NCI-H1105 treated with DMSO at 0.1 percent for 48 hours (cell line): ENCODE measurements at places on chromosomes 4 and X.

- DNase-seq, result no peak
Observed at GRCh38 chr4:174058846-174059245, 224.6 kb downstream of the FBXO8 start.

DNA sequence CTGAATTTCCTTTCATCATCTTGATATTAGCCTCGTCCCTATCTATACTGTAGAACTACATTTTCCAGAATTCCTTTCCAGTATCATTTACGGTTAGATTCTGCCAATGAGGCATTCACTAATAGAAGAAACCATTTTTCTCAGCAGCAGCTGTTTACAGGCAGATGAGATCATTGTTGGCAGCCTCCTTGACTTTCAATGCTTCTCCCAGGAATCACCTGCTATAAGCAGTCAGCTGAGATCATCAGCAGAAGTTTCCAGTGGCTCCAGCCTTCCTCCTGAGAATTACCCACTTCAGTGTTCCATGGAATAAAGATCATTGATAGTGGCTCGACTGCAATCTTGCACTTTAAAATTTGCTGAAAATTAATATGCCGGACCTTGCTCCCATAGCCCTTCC lies 157.3 kb upstream of the TET2 start:
- DNase-seq, result peak; percentile 66

- DNase-seq, result no peak
Observed at GRCh38 chr4:156686120-156686519, 285.5 kb downstream of the PDGFC start.

- no peak for DNase-seq
Observed at GRCh38 chr4:98603683-98604521, 54.5 kb downstream of the TSPAN5 start.

DNA sequence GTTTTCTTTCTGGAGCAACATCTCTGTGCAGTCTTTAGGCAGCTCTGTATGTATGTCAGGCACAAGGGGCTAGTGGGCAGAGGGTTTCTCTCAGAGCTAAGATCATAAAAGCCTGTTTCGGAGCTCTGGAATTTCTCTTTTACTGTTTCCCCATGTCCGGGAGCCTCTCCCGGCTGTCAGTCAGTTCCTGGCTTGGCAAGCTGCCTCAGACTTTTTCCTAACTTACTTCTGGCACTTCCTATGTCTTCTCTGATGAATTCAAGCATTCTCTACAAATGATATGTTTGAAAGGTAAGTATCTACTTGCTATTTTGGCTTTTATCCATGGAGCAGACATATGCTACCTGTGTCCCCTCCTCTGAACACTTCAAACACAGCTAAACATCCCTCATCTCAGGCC lies 129.3 kb upstream of the PGRMC2 start:
- no peak for DNase-seq

DNA sequence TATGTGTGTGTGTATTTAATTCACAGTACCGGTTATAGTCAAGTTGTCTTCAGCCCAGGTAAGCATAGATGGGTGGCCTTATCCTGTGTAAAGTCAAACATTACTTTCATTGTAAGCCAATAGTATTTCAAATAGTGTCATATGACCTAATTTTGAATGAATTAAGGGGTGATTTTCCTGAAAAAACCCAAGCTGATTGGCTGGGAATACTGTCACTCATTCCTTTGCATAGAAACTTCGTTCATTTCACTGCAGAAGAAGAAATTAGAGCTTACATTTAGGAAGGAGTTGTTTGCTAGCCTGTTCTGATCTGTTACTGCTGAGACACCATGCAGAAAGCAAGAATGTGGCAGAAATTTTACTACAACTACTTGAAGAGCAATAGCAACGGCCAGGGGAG lies 45.4 kb downstream of the SMARCAD1 start:
- no peak for DNase-seq

DNA sequence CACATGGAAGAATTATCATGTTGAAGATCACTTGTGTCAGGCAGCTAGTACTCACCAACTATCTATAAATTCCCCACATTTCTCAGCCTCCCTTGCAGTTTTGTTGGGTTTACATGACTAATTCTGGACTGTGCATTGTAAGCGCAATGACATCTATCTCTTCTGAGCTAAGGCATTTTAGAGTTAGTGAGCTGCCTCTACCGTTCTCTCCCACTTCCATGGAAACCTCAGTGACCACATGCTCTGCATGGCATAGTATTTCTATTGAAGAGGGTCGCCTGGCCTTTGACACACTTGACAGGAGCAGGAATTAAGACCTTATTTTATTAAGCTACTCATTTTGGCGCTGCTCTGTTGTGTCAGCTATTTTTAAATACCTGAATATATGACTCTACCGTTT lies 67.5 kb upstream of the NPY2R start:
- no peak for DNase-seq

- DNase-seq, result no peak
Observed at GRCh38 chr4:143599827-143600226, 86.3 kb downstream of the SMARCA5 start.

GRCh38 chr4:7073526-7074390 lies 5.9 kb upstream of the GRPEL1 start:
- peak; percentile 25 for DNase-seq

GRCh38 chr4:117324851-117325491 lies 239.6 kb upstream of the TRAM1L1 start:
- DNase-seq, result no peak

DNA sequence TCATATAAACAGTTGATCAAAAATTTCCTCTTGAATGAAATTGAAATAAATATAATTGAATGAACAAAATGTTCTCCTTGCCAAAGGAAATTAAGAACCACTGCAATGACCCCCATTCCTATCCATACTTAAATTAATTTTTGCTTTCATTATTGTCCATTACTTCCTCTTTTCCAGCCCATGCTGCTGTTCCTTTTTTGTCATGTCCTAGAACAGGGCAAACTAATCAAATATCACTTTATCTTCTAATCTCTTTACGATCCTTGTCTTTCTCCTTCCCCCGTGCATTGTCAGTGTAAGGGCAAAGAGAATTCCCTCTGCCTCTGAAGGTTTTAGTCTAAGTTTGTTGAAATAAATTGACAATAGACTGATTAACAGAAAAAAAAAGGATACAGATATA lies 203.0 kb downstream of the CENPC start:
- no peak for DNase-seq

GRCh38 chr4:184358521-184359232 lies 115.7 kb downstream of the IRF2 start:
- no peak for DNase-seq

DNA sequence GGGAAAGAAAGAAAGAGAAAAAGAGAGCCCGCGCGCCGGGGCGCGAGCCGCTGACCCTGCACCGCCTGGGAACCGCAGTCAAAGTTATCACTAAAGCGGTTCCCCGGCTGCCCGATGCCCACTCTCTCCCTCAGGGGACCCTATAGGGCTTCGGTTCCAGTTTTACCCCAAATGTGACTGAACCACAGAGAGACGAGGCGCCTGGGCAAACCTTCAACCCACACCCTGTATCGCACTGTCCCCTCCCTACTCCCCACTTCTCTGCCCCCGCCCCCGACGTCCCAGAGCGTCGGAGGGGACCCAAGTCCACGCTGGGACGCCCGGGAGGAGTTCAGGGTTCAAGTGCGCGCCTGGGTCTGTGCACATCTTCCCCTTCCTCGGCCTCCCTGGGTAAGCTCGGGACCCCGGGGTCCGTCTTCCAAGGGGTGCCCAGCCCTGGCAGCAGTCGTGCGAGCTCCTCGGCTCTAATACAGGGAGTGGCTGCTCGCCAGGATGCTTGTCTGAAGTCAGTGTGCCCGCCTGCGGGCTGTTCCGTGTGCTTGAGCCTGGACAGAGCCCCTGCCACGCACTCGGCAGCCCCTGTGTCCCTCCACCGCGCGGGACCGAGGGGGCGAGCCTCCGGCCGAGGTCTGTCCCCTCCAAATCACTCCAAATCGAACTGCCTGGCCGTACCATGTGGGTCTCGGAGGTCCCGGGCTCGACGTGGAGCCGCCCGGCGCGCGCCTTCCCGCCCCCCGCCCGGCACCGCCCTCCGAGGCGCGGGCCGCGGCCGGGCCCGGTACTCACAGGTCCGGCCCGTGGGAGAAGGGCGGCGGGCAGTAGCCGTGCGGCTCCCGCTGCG lies 960 bp downstream of the TRPC3 start:
- DNase-seq, result peak; percentile 14

- DNase-seq, result peak; percentile 1
Observed at GRCh38 chr4:1628892-1629698, 55.0 kb downstream of the FAM53A start.

DNA sequence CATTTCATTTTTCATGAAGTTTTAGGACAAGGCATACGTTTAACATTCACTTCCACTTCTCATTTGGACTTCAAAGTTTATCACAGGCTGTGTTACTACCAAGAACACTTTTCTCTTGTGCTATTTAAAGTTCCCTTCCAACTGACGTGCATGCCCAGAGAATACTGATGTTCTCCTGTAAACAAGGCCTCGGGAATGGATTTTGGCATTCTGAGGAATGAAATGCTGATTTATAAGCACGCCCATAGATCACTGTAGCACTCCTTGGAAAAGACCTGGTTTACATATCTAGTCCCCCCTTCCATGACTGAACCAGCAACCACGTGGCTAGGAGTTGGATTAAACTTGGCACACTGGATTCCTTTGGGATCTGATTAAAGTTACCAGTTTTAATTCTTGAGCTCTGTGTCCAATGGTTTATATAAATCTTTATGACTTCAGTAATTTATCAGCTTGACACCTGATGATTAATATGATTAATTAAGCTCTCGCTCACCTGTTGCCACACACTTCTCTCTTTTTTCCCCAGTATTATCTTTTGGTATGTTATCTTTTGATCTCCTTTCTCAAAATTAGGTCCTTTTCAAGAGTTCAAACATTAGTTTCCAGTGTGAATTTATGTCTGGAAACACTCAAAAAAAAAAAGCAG lies 122.4 kb upstream of the HAND2 start:
- peak; percentile 5 for DNase-seq

DNA sequence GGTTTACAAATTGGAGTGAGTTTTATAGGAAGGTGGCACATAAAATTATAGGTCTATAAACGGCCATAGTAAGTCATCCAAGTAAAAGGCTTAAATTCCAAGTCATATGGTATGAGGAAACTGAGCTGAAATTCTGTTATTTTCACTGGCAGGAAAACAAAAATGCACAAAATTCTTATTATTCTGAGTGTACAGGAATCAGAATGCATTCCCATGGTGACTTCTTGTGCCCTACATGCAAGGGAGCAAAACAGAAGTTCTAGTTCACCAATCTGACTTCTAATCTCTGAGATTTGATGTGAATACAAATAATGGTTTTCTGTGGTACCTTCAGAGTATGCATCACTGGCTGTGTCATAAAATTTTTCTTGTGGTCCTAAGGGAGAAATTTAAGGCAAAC lies 102.9 kb downstream of the CLCN4 start:
- no peak for DNase-seq

- DNase-seq, result no peak
Observed at GRCh38 chr4:178347111-178347510, 904.9 kb upstream of the AGA start.

DNA sequence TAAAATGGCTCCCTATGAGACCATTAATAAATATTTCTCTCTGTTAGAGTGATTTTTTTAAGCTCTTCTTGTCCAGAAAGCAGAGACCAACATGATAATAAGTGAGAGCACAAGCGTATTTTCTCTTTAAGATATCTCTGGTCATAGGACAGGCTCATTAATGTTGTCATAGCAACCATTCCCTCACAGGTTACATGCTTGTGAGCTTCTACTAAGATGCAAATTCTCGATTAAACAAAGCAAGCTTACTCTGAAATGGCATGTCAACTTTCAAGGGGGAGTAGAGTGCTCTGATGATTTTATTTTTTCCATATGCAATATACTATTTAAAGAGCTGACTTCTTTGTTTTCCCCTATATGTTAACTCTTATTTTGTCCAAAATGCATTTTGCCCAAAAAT lies 487.2 kb upstream of the LCORL start:
- DNase-seq, result peak; percentile 3

DNA sequence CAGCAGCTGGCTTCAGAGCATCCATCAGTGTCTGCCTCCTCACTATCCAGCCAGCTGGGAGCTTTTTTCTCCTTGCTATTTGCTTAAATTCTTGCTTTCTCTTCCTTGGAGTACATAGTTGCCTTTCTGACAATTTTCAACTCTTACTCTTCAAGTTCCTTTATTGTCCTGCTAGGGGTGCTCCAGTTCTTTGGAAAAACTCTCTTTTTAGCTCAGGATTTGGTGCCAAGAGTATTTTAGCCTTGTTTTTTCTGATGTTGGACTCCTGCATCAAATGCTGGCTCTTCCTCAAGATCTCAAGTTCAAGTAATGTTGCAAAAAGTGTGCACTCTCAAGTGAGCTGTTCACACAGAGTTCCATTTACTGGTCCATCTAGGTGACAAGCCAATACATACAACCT lies 126.4 kb downstream of the KDR start:
- no peak for DNase-seq

- no peak for DNase-seq
Observed at GRCh38 chr4:11746734-11747133, 318.0 kb upstream of the HS3ST1 start.

- no peak for DNase-seq
Observed at GRCh38 chr4:41943506-41943905, 8.3 kb downstream of the TMEM33 start.

DNA sequence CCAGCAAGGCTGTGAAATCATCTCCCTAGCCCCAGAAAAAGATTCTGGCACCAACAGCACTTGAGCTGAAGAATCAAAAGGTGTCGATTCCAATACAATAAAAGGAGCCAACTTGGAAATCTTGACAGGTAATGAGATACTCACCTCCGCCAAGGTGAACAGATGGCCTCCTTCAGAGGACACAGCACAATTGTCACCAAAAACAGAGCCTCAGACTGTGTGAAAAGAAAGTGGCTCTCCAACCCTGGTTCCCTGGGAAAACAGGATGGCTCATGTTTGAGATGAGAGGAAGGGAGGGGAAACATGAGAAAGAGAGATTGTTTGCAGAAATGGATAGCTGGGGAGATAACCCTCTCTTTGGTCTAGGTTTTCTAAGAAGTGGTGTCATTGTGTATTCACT lies 168.9 kb downstream of the HS3ST1 start:
- no peak for DNase-seq

- no peak for DNase-seq
Observed at GRCh38 chr4:152010710-152011079, 249.9 kb upstream of the GATB start.

DNA sequence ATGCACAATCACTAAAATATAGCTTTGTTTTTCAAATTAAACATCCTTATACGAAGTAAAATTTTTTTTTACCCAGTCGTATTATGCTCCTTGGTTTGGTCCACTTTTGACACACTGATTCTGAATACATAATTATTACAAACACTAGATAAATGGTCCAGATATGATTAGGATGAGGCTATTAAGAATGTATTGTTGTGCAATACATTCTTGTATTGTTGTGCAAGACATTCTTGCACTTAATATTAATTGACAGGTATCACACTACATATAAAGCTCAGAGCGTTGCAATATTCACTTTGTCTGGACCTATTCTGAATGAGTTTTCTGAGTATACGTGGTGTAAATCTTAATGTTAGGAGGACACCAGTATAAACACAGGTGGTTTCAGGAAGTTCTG lies 464.0 kb downstream of the CFAP47 start:
- no peak for DNase-seq
